ENCODE measurements at places on chromosomes 2 and 18. TPM values are rescaled to one million over a fixed set of nuclear protein-coding genes. Genes with fewer than 3 reads are reported as not detected.

CETN1 gene
- not detected for total RNA-seq

DNA sequence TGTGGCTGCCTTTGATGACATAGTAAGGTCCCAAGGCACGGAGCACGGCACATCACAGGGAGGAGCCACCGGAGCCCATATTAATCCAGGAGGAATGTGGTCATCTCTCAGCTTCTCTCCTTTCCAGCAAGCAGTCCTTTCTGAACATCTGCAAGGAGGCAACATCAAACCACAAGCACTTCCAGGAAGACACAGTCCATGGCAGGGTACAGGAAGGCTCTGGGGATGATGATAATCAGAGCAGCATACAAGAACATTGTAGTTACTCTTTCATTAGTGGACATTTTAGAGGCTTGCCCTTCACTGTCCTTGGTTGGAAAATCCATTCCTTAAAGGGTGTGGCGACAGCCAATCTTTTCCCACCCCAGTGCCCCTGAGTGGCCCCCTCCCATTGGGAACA lies 31.1 kb downstream of the YPEL5 start:
- H3K27me3 ChIP-seq: peaks cover 23% of the 10 kb centered on the region
- H3K4me1 ChIP-seq: no peaks in the 10 kb centered on the region
- no peak for DNase-seq
- H3K4me3 ChIP-seq: no peak overlapping the region
- H3K36me3 ChIP-seq: no peaks in the 10 kb centered on the region

GRCh38 chr2:1567556-1568344 lies 154.5 kb downstream of the TPO start:
- DNase-seq: no peak
- no peak overlapping the region for H3K27ac ChIP-seq
- H3K4me3 ChIP-seq: no peak overlapping the region
- no peaks in the 10 kb centered on the region for H3K36me3 ChIP-seq
- H3K4me1 ChIP-seq: no peaks in the 10 kb centered on the region
- peaks cover 18% of the 10 kb centered on the region for H3K27me3 ChIP-seq

DNA sequence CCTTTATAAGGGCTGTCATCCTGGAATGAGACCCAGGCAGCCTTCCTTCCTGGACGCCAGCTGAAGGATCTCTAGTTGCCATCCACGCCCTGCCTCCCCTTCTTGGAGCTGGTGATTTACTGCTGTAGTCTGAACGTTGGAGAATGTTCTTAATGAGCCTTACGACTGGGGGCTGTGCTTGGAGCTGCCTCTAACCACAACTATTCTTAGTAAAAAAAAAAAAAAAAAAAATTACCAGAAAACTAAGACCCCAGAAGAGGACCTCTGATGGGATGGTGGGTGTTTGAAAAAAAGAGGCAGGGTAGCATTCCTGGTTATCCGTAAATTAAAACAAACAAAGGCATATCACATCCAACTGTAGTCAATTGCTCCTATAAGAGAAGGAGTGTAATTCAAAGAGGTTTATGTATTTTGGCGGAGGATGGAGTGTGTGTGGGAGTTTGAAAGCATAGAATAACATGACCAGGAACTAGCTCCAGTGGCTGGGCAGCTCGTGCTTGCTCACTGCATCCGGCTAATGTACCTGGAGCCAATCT lies 105.4 kb downstream of the QPCT start:
- no peak overlapping the region for H3K27ac ChIP-seq
- no peak overlapping the region for H3K4me3 ChIP-seq
- no peak for DNase-seq
- H3K27me3 ChIP-seq: no peaks in the 10 kb centered on the region

DNA sequence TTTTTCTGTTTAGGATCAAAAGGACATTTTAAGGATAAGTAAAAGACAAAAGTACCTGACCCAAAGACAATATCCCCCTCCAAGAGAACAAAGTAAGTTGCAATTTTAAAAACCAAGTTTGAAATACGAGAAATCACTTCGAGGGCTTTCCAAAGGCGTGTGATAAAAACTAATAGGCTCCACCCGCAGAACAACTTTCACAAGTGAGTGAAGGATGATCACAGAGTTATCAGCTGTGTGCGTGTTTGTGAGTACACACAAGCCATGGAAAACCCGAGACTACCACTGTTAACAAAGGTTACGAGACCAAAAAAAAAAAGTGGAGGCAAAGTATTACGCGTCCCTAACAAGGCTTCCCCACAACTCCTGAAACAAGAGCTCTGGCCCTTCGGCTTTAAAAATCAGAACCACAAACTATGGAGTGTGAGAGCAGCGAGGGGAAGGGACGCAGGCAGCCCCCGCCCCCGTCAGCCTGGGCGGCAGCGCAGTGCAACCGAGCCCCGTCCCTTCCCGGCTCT lies 719 bp downstream of the SMAD2 start:
- H3K4me1 ChIP-seq: peaks cover 24% of the 10 kb centered on the region
- H3K27me3 ChIP-seq: no peaks in the 10 kb centered on the region
- H3K36me3 ChIP-seq: no peaks in the 10 kb centered on the region
- peak overlapping the region; percentile 78 for H3K27ac ChIP-seq

- no peaks in the 10 kb centered on the region for H3K27me3 ChIP-seq
- H3K27ac ChIP-seq: no peak overlapping the region
- no peak overlapping the region for H3K4me3 ChIP-seq
- H3K4me1 ChIP-seq: peaks cover 19% of the 10 kb centered on the region
- H3K36me3 ChIP-seq: no peaks in the 10 kb centered on the region
Observed at GRCh38 chr2:150589681-150590080, 102.2 kb upstream of the RND3 start.

- no peaks in the 10 kb centered on the region for H3K36me3 ChIP-seq
- no peak for DNase-seq
- H3K4me3 ChIP-seq: no peak overlapping the region
- no peaks in the 10 kb centered on the region for H3K27me3 ChIP-seq
Observed at GRCh38 chr18:42330296-42330695, 375.3 kb downstream of the PIK3C3 start.

DNA sequence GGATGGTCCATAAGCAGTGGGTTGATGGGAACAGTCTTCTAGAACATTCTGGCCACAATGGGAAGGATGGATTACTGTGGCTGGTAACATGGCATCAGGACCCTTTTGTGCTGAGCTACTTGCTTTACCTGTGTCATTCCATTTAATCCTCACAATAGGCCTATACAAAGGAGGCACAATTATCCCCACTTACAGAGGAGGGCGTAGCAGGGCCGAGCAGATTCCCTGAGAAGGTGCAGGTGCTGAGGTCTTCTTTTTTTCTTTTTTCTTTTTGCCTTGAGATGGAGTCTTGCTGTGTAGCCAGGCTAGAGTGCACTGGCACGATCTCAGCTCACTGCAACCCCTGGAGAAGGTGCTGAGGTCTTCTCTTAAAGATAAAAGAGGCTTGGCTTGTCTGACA lies 6.7 kb upstream of the LRRC30 start:
- H3K27me3 ChIP-seq: peaks cover 26% of the 10 kb centered on the region
- no peaks in the 10 kb centered on the region for H3K4me1 ChIP-seq
- H3K27ac ChIP-seq: no peak overlapping the region
- H3K36me3 ChIP-seq: no peaks in the 10 kb centered on the region
- no peak for DNase-seq

DNA sequence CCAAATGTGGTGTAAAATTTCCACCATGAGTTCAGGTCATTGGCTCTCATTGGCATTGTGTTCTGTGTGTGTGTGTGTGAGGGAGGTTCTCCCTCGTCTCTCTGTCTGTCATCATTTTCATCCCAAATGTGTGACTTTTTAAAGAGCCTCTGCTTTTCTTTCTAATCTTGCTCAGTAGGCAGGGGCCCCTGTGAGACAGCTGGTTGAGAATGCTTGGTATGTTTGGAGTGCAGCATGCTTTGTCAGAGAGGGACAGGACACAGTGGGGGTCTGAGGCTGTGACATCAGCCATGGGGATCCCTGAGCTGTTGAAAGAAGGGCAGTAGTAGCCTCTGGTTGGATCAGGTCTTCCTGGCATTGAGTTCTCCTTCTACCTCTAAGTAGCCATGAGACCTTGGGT lies 10.6 kb downstream of the PTPRM start:
- no peaks in the 10 kb centered on the region for H3K36me3 ChIP-seq
- H3K27ac ChIP-seq: no peak overlapping the region
- DNase-seq: no peak
- no peaks in the 10 kb centered on the region for H3K27me3 ChIP-seq

BOLL gene
- total RNA-seq: not detected
